Kidney (tissue), 22 donors: ENCODE measurements at places on chromosomes 3 and 15. TPM values are rescaled to one million over a fixed set of nuclear protein-coding genes. Genes with fewer than 3 reads are reported as not detected.

The FAM227B gene
- 12.2 TPM for polyA plus RNA-seq

The ITIH1 gene
- not detected for polyA plus RNA-seq

The ST8SIA2 gene
- polyA plus RNA-seq: not detected

The NXPE3 gene
- 4.9 TPM for polyA plus RNA-seq

The PPM1L gene
- 2.8 TPM for polyA plus RNA-seq

The BCL2A1 gene
- polyA plus RNA-seq: 0.67 TPM

- no peak for DNase-seq
These were observed 88.7 kb downstream of the DUT start for GRCh38 chr15:48419896-48420295.

DNA sequence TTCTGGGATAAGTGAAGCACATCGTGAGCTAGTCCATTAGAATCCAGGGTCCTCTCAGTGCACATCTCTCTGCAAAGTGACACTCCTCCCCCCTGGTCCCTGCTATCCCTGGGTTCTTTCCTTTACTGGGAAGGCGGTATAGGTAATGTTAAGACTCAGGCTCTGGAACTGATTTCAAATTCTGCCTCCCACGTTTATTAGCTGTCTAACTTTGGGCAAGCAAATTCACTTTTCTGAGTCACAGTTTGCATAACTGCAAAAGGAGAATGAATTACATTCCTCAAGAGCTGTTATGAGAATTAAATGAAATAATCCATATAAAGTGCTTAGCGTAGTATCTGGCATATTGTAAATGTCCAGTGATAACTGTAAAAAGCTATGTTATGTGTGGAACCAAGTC lies 168.1 kb upstream of the LRRN1 start:
- DNase-seq: no peak

- DNase-seq: no peak
These were observed 259.7 kb upstream of the TPM1 start for GRCh38 chr15:62782896-62783295.

DNA sequence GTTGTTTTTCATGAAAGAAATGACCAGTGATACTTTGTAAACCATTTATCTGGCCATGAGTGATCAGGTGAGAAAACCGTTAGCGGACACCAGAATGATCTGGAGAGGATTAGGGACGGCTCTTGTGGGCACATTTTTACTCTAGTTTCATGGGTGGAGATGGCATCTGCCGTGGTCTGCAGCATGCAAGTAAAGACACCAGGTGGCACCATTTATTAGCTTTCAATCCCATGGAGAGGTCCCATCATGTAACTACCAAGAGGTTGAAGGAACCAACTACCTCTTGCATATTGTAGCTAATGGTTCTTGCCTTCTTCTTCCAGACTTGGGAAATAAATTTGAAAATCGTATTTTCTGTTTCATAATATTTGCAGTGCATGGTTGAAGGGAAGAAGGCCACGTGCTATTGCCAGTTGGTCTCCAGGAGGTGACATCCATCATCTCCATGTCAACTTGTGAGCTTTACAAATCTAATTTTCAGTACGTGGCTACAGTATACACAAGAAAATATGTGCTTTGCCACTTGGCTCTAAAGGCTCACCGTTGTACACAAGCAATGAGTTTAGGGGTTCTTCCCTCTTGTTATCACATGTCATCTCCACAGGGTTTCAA lies 1.5 kb upstream of the MAPKBP1 start:
- peak; percentile 54 for DNase-seq

GRCh38 chr3:164049847-164050246 lies 1028.4 kb downstream of the SI start:
- DNase-seq: no peak

DNA sequence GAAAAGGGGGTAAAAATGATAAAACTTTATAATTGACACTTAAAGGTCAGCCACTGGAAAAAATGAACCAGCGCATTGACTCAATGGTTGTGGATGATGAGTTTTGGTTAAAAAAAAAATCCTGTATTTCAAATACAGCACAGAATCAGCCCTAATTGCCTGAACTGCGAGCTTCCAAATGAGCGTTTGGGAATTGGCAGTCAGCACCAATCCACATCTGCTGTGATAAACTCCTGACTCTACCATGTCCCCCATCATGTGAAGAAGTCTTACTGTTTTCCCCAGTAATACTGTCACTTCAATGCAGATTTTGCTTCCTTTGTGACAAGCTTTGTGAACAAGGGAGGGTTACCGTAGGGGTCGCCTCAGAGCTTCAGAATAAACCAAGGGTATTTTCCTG lies 235.4 kb downstream of the EBLN2 start:
- no peak for DNase-seq
